ENCODE measurements at places on chromosomes 1 and 21.

DNA sequence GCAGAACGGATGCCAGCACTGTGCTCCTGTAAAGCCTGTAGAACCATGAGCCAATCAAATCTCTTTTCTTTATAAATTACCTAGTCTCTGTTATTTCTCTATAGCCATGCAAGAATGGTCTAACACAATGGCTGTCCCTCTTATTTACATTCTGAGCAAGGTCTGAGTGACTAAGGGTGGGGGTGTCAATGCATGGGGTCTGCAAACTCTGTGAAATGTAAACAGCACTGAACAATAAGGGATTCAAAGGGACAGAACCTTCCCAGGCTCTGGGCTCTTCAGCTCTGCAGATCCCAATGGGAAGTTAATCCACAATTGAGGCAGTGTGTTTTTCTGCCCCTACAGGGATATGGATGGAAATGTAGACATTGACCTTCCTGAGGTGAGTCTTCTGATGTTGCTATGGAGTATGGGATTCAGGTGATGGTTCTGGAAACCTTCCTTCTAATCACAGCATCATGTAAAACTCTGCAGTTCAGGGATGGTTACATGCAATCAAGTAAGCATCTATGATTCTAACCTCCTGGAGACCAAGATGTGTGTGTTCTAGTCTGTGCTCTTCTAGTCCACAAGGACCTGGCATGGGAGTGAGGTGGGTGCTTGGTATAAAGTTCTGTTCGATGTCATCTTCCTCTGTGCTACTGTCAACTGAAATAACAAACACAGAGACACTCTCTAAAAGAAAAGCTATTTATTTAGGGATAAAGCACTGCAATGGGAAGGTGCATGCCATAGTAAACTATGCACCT lies 38.6 kb downstream of the CAPN9 start:
- DNase-seq = no peak

DNA sequence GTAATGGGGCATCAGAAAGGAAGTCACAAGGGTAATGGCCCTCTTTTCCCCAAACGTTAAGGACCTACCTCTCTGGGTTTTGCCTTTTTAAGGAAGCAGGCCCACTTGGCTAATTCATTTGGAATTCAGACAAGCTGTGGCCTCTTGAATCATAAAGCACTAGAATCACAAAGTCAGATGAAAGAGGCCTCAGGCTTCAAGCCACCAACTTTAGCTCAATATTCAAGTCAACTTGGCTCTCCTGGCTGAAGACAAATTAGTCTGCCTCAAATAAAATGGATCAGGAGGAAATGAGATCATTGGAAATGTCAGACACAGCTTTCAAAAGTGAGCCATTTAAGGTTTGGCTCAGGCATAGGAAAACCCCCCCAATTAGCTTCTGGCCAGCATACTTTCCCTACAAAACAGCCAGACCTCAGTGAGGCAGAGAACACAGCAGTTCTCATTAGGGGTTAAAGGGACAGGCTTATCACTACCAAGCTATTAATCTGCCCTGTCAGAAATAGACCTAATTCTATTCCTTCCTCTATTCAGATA lies 34.3 kb downstream of the SLC35D1 start:
- DNase-seq = no peak

- DNase-seq = no peak
Observed at GRCh38 chr1:154442006-154442740, 37.0 kb downstream of the IL6R start.

- DNase-seq = no peak
Observed at GRCh38 chr1:90835661-90836344, 118.7 kb upstream of the BARHL2 start.

Measured in hematopoietic multipotent progenitor cell treated with erythropoietin and hydrocortisone succinate and interleukin-3 and kit ligand, for 17 days (in vitro differentiated cells).